ENCODE measurements at places on chromosomes 1 and 21.

- DNase-seq, result no peak
Measured at GRCh38 chr21:17777072-17777765, 41.9 kb downstream of the C21orf91 start.

GRCh38 chr1:110631836-110632620, 25.9 kb upstream of the KCNA2 start:
- DNase-seq, result no peak

GRCh38 chr1:51032936-51033335, 62.9 kb downstream of the CDKN2C start:
- no peak for DNase-seq

DNA sequence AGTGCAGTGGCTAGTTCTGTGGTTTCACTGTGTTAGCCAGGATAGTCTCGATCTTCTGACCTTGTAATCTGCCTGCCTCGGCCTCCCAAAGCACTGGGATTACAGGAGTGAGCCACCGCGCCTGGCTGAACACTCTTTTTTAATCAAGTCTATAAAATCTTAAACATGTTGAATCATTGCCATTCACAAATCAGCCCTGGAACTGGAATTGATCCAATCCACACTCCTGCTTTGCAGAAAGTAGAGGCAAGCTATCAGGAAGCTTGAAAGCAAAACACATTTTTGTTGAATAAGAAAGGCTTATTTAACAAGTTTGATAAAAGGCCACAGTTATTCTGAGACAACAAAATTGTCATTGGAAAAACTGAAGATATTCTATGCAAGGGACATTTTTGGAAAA, 18.3 kb upstream of the EFHD2 start:
- no peak for DNase-seq

Data from CD4-positive, alpha-beta T cell treated with Interferon gamma for 1 hour (primary cell).